ENCODE measurements at places on chromosomes 5 and 9.

DNA sequence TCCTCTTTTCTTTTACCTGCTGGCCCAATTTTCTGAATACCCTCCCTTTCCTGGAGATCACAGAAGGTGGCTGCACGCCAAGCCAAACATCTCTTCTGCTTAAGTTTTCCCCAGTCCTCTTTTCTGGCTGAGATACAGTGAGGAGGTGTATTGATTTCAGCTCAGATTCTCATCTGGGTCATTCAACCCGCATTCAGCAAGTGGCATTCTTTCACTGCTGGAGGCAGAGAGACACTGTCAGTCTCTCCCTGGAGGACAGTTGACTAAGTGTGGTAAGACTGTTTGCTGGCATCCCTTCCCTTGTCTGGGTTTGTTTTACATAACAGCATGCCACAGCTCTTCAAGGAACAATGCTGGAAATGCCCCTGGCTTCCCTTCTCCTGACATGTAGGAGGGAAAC lies 60.5 kb downstream of the GABRG2 start:
- DNase-seq = no peak

GRCh38 chr5:136675769-136676168 lies 310.4 kb upstream of the TRPC7 start:
- no peak for DNase-seq

DNA sequence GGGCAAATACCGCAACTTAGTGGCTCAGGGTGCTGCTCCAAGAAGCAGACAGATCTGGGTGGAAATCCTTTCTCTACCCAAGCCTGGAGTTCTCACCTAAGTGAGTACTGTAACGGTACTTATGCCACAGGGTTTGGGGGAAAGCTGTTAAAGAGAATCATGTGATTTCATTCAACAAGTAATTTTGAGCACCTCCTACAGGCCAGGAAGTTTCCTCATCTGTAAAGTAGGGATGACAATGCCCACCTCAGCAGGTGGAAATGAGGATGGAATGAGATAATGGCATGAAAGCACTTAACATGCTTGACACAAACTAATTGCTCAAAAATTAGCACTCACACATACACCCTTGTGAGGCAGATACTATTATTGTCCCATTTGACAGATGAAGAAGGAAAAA lies 114.1 kb downstream of the JAKMIP2 start:
- no peak for DNase-seq

DNA sequence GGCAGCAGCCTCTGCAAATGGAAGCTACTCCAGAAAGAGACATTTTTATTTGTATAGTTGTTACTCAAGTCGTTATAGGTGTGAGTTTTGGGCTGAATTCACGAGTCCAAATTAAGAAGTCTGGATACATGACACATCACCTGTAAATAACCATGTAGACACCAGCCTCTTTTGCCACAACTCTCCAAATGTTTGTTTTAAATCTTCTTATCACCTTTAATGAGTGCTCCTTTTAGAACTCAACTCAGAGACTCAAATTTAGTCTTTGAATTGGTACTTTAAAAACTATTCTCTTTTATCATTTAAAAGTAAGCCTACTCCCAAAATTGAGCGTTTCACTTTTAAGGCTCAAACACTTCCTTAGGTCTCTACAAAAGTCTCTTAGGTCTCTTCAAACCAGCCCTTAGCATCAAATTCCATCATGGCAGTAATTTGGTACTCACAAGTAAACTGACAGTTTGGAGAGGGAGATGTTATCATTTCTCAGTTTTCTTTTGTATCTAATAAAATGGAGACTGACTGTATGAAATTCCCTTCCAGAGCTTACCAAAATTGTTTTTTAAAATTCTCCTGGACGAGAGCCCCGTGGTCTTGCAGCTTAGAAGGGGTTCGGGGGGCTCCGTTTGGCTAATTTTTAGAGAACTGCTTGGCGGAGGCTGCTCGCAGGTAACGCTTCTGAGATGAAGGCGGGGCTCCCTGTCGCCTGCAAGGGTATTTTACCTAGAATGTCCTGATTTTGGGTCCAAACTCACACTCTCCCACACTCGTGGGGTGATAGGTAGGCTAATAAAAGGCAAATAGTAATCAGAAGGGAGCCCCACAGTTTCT lies 194.6 kb downstream of the MEF2C start:
- DNase-seq = no peak

DNA sequence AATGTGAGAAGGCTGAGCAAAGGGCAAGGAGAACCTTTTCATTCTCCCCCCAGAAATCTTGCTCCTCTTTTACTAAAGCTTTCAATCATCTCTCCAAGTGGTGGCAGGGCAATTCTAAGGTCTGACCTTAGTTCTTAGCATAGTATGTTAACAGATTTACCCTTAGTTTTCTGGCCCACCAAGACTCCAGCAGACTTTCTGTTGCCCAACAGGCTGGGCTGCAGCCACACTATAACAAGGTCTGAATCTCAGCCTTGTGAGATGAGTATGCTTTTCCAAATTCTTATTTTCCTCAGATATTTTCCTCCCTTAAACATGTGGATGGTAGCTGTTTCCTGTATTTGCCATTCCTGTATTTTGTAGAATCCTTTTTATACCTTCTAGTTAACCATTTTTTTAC lies 69.5 kb downstream of the NIPBL start:
- no peak for DNase-seq

GRCh38 chr9:23663536-23663935 lies 162.5 kb downstream of the ELAVL2 start:
- DNase-seq = no peak

DNA sequence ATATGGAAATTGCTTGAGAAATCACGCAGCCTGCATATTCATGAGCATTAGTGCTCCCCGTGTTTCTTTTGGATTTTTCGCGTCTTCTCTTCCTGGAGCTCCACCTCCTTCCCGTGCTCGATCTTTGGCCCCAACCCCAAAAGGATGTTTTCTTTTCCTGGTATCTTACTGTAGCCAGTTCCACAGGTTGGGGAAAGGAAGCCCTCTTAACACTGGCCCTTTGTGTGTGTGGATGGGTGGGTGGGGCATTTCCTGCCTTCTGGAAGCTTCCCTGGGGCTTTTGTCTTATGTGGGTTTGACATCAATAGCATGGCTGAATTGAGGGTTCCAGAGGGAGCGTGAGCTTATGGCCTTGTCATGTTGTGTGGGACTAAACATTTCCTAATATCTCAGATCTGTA lies 21.9 kb downstream of the STXBP1 start:
- no peak for DNase-seq

DNA sequence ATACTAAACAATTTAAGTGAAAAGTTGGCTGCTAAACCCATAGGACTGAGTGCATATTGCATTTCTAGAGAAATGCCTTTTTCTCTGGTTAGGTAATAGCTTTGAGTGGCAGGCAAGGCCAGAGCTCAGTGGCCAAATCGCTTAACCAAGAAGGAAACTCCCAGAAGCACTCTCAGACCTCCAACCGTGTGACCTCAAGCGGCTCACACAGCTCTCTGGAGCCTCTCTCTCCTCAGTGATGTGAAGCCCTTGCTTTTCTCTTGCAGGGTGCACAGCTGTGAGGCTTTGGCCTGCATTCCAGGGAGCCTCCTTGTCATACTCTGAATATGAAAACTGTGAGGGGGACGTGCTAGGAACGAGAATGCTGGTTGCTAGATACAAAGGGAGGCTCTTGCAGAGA lies 106.7 kb downstream of the INSYN2B start:
- DNase-seq = no peak

- DNase-seq = no peak
These were observed 23.9 kb downstream of the TLE1 start for GRCh38 chr9:81665322-81665871.

DNA sequence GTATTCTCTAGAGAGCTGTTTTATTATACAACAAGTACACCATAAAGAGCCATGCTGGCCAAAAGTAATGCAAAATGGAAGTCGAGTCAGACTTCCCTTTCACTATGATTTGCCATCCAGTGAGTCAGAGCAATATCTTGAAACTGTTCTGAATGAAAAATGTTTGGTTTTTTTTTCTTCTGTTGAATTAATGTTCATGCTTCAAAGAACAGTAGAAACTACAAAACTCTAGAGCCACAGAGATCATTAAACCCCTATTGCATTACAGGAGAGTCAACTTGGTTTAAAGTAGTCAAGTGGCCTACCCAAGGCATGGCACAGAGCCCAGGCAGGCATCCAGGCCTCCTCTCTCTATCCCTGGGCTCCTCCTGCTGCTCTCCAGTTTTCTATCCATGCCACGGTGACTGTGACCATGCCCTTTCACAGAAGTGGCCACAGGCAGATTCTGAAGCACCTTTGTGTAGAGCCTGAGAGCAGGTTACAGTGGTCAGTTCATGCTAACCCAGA lies 358.9 kb downstream of the DEPDC1B start:
- DNase-seq = no peak

- no peak for DNase-seq
These were observed 257.3 kb downstream of the NTRK2 start for GRCh38 chr9:84926793-84927192.

- no peak for DNase-seq
These were observed 51.2 kb downstream of the MRPS27 start for GRCh38 chr5:72268753-72269410.
